ENCODE measurements at places on chromosomes 1 and 21.
A peak's percentile ranks its signal among the peaks of the same experiment; 100 is the strongest.

DNA sequence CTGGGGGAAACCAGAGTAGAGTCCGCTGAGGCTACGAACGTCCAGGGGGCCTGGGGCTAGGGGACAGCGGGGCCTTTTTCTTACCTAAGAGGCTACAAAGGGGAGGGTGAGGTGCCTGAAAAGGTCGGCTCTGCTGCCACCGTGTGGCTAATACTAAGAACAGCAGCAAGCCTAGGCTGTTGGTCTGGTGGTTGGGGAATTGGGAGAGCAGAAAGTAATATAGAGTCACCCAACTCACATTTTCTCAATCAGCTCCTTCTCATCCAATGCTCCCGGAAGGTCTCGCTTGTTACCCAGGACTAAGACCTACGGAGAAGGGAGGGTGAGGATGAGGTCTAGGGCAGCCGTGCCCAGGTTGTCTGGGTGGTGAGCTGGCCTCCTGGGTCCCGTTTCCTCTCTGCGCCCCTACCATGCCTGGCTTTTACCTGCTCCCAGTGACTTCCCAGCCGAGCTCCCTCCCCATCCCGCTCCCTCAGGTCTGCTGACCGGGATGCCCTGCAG is 9.3 kb downstream of the ARL8A start:
- peak; percentile 76 for DNase-seq

GRCh38 chr1:76615253-76616035 is 251.8 kb upstream of the ST6GALNAC5 start:
- no peak for DNase-seq

GRCh38 chr1:6658359-6659060 is 33.8 kb downstream of the THAP3 start:
- DNase-seq, result no peak

- no peak for DNase-seq
These were observed 35.8 kb downstream of the CELF3 start for GRCh38 chr1:151680826-151681225.

- DNase-seq, result no peak
These were observed 890.2 kb upstream of the B3GALT2 start for GRCh38 chr1:194076646-194077045.

- DNase-seq, result no peak
These were observed 21.9 kb upstream of the PLEKHG5 start for GRCh38 chr1:6513320-6513801.

GRCh38 chr1:198328458-198329032 is 171.7 kb downstream of the NEK7 start:
- DNase-seq, result no peak

GRCh38 chr1:172929006-172929405 is 121.7 kb downstream of the TNFSF18 start:
- no peak for DNase-seq

All from NCI-H1436 (cell line).